ENCODE measurements at places on chromosomes 4 and X.
A peak's percentile ranks its signal among the peaks of the same experiment; 100 is the strongest.

DNA sequence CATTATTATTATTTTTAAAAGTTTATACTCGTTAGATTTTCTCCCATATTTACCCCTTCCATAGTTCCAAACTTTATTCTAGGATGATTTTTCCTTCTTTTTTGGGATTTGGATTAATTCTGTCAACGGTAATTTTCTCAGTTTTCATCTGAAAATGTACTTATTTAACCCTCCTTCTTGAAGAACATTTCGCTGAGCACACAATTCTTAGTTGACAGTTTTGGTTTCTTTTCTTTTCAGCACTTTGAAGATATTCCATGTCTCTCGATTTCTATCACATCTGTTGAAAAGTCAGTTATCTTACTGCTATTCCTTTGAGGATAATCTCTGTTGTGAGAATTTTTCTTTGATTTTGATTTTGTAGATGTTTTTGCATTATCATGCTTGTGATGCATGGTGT, 85.2 kb downstream of the SCLT1 start:
- DNase-seq, result no peak

DNA sequence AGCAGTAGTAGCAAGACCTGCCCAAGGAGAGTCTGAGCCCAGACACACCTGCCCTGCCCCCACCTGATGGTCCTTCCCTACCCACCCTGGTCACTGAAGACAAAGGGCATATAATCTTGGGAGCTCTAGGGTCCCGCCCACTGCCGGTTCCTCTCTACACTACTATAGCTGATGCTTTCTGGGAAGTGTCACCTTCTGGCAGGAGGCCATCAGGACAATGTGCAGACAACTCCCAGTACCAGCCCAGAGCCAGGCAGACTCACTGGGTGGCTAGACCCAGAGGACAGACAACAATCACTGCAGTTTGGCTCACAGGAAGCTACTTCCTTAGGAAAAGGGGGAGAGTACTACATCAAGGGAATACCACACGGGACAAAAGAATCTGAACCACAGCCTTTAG, 312.7 kb downstream of the SPRY1 start:
- DNase-seq, result peak; percentile 10

DNA sequence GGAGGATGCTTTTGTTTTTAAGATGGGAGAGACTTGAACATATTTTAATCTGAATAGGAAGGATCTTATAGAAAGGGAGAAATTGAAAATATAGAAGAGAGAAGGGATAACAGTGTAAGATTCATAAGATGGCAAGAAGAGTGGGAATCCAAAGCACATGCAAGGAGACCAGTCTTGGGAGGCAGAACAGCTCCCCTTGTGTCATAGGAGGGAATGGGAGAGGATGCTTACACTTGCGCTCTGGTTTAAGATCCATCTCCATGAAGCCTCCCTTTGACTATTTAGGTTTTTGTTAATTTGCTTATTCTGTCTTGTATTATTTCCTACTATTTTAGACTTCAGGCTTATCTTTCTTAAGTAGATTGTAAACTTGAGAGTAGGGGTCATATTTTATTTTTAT, 42.7 kb downstream of the KIF4A start:
- no peak for DNase-seq

DNA sequence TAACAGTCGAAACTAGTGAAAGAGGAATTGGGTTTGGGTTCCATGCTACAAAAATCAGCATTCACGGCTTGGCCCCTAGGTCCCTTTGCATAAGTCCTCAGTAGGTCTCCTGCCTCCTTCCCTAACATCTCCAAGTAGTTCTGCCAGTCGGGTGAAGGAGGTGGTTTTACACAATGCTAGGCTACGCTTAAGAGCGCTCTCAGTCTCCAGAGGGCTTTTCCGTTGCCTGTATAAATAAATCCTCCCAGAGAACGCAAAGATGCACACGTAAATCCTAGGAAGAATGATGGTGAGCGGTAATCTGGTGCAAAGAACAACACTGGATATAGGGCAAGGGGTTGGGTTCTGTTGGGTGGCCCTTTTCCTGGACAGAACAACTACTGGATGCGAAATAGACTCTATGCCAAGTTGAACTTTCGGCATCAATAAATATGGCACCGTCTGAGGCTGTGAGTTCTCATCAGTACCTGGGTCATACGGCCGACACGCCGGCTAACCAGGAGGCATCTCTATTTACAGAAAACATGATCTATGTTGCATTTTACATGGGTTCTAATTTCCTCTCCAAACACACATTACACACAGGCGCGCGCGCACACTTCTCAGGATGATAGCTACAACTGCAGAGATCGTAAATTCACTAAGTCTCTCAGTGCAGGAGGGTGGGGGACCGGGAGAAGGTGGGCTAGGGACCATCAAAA, 1.3 kb downstream of the CAMK2D start:
- peak; percentile 47 for DNase-seq

DNA sequence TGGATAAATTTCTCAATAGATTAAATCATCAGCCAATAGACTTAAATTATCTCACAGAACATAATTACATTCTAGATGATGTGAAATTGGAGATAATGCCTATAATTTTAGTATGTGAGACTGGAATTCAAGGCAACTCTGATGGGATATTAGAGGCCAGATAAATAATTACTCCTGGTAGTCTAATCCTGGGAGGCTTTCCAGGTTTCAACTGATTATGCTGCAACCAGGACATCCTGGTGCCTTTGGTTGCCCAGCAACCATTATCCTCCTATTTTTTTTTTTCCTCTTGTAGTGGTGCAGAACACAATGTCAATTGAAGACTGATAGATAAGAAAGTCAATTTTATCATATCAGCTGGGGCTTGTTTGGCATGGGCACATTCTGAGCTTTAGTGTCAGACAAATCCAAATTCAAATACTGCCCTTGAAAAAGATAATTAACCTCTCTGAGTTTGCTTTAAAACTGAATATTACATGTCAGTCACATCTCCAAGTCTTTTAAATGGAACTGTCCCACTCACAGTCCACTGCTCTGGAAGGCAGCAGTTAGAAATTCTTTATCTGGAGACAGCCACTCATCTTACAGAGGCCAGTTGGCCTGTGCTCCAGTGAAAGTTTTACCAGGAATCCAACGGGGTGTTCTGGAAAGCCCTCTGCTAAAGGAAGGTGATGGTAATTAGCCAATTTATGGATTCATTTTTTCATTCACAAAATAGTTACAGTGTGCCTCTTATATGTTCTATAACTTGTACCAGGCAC, 95.3 kb upstream of the GUCY1A1 start:
- DNase-seq, result no peak

DNA sequence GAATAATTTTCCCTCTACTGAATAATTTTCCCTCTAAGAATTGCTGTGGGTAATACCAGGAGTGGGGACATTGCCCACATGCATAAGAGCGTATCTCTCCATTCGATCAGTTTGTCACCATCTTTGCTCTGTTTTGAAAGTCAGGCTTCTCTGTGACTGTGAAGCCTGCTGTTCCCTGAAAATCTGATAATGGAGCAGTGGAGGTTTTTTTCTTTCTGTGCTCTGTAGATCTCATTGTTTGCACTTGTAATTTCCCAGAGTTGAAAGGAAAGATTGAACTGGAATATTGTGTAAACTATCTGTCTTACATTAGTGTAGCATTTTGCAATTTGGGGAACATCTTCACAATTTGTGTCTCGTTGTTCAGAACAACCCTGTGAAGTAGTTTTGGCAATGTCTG, 4.3 kb downstream of the ZXDB start:
- no peak for DNase-seq

DNA sequence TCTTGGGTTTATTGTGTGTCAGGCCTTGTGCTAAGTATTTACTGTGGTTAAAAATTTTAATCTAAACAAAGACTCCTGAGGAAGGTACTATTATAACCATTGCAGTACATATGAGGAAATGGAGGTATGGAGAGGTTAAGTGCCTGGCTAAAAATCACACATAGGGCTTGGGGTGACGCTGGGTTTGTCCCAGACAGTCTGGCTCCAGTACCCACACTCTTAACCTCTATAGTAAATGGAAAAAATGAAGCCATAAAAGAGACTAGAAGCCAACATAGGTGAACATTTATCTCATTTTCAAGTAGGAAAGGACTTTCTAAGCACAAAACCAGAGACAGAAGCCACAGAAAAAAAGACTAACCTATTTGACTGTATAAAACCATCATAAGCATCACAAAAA, 1.9 kb downstream of the FOXP3 start:
- no peak for DNase-seq

DNA sequence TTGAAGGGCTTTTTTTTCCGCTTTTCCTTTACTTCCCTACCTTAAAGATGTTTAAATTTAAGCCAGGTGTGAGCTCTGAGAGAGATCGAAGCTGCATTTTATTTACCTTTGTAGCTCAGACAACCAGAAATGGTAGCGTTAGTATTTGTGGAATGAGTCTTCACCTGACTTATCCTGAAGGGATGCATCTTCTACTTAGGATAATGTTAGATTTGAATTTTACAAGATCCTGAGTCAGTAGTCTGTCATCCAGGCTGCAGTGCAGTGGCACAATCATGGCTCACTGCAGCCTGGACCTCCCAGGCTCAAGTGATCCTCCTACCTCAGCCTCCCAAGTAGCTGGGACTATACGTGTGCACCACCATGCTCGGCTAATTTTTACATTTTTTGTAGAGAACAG, 26.2 kb downstream of the TMSB4X start:
- DNase-seq, result no peak

DNA sequence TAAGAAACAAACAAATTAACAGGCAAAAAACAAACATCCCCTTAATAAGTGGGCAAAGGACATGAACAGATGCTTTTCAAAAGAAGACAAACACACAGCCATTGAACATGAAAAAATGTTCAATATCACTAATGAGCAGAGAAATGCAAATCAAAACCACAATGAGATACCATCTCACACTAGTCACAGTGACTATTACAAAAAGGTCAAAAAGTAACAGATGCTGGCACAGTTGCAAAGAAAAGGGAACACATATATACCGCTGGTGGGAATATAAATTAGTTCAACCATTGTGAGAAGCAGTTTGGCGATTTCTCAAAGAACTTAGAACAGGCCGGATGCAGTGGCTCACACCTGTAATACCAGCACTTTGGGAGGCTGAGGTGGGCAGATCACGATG, 146.1 kb upstream of the NEIL3 start:
- DNase-seq, result no peak

- DNase-seq, result no peak
Measured at GRCh38 chr4:85522277-85522676, 47.3 kb downstream of the ARHGAP24 start.

GRCh38 chr4:180486342-180486741, 1756.9 kb upstream of the TENM3 start:
- no peak for DNase-seq

DNA sequence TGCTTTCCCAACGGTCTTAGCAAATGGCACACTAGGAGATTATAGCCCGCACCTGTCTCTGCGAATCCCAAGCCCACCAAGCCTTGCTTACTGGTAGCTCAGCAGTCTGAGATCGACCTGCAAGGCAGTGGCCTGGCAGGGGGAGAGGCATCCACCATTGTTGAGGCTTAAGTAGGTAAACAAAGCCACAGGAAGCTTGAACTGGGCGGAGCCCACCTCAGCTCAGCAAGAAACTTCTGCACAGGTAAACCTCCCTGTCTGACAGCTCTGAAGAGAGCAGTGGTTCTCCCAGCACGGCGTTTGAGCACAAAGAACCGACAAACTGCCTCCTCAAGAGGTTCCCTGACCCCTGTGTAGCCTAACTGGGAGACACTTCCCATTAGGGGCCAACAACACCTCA, 42.8 kb downstream of the BRWD3 start:
- DNase-seq, result peak; percentile 3

- DNase-seq, result no peak
Measured at GRCh38 chrX:102837847-102838246, 99.2 kb upstream of the RAB40AL start.

GRCh38 chr4:46994007-46994405, 625 bp upstream of the GABRA4 start:
- DNase-seq, result no peak

DNA sequence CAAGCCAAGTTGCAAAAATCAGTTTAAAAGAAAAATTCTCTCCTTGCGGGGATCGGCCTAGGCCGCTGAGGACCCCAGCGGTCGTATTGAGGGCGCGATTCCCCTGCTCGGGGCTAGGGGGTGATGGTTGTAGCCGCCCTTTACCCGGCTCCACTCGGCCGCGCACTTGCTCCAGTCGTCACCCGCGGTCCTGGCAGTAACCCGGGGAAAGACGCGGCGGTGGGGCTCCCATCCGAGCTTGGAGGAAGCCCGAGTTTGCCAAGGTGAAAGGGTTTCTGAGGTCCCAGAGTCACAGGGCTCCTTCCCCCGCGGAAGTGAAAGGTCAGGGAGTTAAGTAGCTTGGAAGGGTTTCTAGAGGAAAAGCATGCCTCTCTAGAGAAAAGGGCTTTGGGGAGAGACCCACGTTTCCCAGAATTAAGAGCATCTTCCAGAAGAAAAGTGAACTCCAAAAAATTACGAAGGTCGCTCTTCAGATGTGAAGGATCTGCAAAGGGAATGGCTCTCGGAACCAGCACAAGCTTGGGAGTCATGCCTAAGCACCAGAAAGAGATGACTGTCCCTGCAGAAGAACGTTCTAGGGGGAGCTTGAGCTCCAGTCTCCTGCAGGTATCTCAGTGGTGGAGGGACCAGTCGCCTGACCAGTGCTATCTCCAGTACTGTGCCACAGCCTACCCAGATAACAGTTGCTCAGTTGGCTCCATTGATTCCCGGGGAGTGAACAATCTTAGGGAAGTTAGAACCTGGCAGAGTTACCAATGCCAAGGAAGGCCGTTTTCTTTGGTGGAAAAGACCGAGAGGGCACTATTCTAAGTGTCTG, 875 bp downstream of the LAP3 start:
- no peak for DNase-seq

DNA sequence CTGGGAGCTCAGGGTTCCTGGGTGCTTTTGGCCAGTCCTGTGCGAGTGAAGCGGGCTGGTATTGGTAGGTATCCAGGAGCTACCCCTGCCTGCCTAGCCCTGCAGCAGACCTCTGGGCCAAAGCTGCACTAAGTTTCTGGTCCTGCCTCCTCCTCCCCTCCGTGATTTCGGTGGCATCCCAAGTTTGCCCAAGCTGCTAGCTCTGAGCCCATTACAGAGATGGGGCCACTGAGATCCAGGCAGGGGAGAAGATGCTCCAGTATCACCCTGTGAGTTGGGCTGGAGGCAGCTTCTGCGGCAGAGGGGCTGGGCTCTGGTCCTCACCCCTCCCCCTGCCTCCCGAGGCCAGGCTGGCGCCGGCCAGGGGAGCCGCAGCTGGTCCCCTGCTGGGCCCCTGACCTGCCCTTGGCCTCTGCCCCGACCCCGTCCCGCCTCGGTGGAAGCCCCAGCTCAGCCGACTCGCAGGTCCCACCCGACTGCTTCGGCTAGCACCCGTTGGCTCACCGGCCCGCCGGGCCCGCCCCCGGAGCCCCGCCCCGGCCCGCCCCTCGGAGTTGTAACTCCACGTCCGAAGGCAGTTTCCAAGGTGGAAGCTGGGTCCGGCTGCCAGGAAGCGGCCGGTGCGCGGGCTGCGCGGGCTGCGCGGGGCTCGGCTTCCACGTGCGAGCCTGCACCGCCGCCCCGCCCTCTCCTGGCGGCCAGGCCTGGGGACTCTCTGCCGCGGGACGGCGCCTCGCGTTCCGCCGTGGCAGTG, at the start of gene DUSP9:
TSS of gene DUSP9 (plus strand) at position 584 of the 754 bp plus-strand sequence. CDS start 751 bp downstream, outside the sequence.
- DNase-seq, result peak; percentile 58

DNA sequence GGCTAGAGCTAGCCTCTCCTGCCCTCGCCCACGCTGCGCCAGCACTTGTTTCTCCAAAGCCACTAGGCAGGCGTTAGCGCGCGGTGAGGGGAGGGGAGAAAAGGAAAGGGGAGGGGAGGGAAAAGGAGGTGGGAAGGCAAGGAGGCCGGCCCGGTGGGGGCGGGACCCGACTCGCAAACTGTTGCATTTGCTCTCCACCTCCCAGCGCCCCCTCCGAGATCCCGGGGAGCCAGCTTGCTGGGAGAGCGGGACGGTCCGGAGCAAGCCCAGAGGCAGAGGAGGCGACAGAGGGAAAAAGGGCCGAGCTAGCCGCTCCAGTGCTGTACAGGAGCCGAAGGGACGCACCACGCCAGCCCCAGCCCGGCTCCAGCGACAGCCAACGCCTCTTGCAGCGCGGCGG, at the start of gene AR:
TSS of gene AR (plus strand) at position 204 of the 400 bp plus-strand sequence. CDS start 1,126 bp downstream, outside the sequence.
- peak; percentile 92 for DNase-seq
